ENCODE measurements at places on chromosomes 3 and 15.
A peak's percentile ranks its signal among the peaks of the same experiment; 100 is the strongest.

- no peak for DNase-seq
Measured at GRCh38 chr3:128781164-128781563, 55.2 kb downstream of the RAB7A start.

DNA sequence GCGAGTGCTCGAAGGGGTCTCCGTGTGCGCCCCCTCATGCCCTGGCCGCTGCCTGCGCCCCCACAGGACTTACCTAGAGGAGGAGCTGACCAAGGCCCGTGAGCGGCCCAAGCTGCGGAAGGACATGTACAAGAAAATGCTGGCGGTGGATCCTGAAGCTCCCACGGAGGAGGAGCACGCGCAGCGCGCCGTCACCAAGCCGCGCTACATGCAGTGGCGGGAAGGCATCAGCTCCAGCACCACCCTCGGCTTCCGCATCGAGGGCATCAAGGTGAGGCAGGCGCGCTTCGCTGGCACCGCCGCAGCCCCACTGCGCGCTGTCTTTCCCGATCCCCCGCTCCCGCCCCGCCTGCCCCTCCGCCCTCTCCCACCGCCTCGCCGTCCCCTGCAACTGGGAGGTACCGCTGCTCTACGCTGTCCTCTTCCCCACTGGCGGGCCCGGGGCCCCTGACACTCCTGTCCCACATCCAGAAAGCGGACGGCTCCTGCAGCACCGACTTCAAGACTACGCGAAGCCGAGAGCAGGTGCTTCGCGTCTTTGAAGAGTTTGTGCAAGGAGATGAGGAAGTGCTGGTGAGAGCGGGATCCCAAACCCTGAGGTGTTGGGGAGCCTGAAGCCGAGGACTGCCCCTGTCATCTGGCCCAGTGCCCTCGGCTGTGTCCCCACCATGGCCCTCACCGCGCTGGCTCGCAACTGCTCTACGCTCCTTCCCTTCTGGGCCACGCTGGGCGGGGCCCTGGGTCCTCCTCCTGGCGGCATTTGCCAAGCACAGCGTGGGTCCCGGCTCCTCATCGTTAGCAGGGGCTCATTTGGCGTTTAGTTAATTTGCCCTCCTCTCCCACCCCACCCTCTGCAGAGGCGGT, 8.5 kb downstream of the ITPKA start:
- no peak for DNase-seq

DNA sequence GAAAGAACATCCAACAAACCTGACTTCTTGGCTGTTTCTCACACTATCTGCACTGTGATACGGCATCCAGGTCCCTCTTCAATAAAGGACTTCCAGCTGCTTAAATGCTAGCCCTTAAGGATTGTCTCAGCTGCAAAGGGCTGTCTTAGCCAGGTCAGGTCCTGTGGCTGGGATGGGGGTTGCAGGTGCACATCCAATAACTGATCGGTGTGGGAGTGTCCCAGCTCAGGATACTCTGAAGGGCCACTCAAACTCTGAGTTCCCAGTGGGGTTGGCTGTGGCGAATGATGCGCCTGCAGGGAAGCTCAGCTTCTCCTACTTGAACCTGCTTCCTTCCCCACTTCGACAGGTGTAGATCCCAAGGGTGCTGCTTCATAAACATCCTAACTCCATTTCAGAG, 74.6 kb upstream of the FGF12 start:
- DNase-seq = no peak

GRCh38 chr3:143182866-143183664, 63.5 kb downstream of the CHST2 start:
- DNase-seq = no peak

- DNase-seq = no peak
Measured at GRCh38 chr15:85761635-85762034, 33.1 kb downstream of the KLHL25 start.

DNA sequence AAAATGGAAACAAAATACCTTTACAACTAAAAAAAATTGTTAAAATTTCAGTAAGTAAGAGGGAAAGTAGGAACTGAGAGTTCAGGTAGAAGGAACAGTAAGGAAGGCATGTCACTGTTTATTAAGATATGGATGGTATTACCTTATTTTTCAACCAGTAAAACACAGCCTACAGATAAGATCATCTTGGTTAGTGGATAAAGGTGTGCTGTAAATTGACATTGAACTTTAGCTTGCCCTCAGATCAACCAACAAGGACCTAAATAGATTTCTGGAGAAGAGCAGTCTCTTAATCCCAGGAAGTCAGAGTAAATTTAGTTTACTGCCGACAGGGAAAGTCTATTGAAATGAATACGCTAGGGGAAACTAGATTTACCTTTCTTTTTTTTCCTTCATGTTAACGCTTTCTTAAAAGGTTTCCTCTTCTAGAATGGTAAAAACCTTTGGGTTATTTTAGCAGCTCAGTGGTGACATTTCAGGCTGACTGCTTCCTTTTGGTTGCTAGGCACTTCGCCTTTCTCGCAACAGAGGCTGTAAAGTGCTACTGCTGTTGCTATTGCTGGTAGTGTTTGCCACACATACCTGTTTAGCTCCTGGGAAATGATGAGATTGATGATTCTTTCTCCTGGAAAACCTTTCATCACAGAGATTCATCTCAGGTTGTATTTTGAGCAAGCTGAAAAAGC, 12.9 kb downstream of the DZIP3 start:
- no peak for DNase-seq

- DNase-seq = no peak
Measured at GRCh38 chr15:39789736-39790135, 7.1 kb upstream of the FSIP1 start.

DNA sequence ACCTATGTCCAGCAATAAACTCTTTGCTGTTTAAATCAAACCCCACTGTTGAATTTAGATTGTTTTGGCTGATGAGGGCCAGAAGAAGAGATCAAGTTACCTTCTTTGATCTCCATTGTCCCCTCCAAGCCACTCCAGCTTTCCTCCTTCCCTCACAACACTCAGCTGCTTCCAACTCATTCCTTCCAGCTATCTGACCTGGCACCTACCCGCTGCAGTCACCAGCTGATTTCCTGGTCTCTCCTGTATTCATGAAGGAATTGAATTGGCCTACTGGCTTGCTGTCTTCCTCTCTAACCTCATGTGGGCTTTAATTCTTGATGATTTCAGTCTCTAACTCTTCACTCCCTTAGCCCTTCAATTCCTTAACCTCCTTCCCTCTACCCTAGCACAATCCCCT, 40.8 kb upstream of the ABHD17C start:
- no peak for DNase-seq

- DNase-seq = no peak
Measured at GRCh38 chr15:63192619-63193206, 3.3 kb downstream of the RAB8B start.

DNA sequence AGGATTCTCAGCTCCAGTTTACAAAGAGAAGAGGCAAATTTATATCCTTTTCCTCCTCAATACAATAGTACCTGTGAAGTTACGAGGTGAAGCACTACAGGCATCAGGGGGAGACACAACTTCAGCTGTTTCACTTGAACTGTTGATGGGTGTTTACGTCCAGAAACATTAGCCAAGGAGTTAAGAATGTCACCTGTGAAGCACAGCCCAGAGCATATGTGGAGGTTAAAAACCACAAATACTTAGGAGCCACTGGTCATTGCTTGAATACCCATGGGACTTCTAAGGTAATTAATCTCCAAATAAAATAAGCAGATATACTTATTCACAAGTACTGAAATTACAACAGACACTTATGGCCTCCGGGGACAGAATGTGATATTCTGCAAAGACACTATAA, 246.5 kb downstream of the ULK4 start:
- DNase-seq = no peak

- no peak for DNase-seq
Measured at GRCh38 chr15:42890161-42890913, 30.2 kb downstream of the TTBK2 start.

GRCh38 chr3:8311321-8311720, 190.3 kb upstream of the LMCD1 start:
- no peak for DNase-seq

DNA sequence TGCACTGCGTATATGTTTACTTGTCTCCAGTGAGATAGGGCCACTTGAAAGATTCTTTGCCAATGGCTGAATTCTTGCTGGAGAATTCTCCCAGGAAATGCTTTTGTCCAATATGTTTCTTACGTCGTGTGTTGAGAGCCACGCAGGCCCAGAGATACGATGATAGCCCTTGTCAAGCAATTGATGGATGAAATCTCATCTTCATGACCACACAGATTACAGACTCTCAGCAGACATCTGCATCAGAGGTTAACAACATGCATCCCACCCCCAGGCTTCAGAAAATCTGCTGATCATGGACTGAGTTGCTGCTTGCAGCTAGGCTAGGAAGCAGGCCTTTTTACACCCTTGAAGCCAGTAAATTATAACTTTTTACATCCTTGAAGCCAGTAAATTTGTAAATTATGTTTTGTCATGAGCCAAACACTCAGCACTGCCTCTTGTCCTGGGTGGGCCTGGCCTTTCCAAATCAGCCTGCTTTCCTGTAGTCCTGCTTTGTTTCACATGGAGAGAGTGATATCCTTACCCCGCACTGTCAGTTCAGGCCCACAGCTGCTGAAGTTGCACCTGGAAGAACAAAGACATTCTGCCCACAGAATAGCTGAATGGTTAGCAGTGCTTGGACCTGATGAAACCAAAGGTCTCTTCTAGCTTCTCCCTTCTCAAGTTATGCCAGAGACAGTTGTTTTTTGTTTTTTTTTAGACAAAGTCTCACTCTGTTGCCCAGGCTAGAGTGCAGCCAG, 84.4 kb downstream of the GPR156 start:
- DNase-seq = no peak

DNA sequence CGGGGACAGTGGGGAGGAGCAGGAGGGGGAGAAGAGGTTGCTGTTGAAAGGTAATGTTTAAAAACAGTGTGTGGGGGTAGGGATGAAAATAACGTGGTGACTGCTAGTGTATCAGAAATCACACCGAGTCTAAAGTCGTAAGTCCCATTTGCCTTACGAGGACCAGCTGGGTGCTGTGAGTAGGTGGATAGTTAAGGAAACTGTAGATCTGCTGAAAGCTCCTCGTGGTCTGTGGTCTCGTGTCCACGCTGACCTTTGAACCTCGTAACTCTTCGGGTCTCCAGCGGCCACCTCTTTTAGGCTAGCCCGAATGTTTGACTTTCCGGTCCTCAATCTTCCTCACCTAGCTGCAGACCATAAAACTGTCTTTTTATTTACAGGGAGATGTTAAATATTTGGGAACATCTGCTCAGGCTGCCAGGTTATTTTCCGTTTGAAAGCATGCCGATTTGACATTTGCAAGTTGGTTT, 29.3 kb upstream of the ST3GAL6 start:
- no peak for DNase-seq

- no peak for DNase-seq
Measured at GRCh38 chr3:174810254-174810653, 48.9 kb upstream of the NAALADL2 start.

DNA sequence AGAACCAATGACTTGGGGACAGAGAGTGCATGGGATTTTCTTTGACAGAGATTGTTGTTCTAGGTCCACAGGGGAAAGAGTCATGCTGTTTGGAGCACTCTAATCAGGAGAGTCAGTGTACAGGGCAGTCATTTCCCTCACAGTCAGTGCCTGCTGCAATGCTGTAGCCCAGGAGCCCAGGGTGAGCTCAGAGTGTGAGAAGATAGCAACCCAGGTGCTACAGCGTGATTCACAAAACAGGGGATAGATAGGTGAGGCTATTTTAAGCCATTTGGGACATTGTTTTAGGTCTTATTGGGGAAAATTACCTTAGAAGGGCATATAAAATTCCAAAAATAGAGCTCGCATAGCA, 37.3 kb downstream of the LNP1 start:
- no peak for DNase-seq

GRCh38 chr15:97162805-97163495, 797.6 kb upstream of the ARRDC4 start:
- DNase-seq = no peak

- DNase-seq = no peak
Measured at GRCh38 chr3:106326941-106327695, 458.3 kb upstream of the CBLB start.

- no peak for DNase-seq
Measured at GRCh38 chr15:82014989-82015388, 30.8 kb downstream of the MEX3B start.

- DNase-seq = no peak
Measured at GRCh38 chr3:195226445-195226844, 44.5 kb downstream of the XXYLT1 start.

DNA sequence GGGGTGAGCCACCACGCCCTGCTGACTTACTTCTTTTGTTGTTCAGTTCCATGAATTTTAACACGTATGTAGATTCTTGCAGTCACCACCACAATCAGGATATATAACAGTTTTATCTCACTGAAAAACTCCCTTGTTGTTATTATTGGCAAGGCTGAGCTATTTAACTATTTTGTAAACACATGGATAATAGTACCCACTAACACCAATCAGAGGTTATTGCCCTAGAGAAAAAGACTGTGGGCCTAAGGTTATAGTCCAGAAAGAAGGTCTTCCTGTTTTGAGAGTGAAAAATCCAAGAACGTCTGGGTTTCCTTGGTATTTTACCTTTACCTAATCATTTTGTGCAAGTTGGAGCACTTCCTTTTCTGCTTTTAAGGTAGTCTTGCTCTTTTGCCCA, 9.5 kb downstream of the ZWILCH start:
- no peak for DNase-seq

- no peak for DNase-seq
Measured at GRCh38 chr3:197394464-197395321, 96.3 kb upstream of the DLG1 start.

GRCh38 chr3:72630327-72630968, 217.8 kb downstream of the SHQ1 start:
- no peak for DNase-seq

DNA sequence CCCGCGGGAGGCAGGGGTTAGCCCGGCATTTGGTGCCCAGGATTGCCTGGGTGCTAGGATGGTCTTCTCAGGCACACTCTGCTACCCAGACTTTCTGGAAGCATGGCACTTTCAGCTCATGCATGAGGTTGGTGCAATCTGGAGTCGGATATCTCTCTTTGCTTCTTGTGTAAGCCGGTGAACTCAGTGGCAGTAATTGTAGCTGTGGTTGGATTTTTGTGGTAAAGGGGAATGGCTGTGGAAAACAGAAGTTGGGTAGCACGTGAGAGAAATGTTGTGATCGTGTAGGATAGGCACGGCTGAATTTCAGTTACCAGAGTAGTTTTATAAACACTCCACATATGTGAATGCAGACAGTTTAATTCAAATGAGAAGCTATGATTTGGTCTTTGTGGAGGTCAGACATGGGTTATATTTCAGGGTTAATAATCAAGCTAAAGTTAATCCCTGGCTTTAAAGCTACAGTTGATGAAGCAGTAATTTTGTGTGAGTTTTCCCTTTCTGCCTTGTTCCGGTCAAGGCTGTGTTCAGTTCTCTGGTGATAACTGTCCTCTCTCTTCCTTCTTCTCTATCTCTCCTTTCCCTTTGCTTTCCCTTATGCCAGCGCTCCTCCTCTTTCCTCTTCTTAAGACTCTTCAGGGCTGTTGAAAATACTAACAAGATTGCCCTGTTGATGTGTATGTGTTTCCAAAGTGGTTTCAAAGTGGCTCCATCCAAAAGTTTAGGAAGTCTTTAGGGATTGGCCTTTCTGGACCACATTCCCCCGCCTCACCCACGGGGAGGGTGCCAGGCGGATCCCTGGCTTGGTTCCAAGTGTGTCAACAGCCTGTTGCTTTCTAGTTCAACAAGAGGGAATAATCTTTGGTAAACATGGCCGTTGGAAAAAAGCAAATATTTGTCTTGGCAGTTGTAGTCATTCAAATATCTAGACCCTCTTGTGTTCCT, 404.6 kb upstream of the C2CD4B start:
- peak; percentile 86 for DNase-seq

All from NCI-H1092 (cell line).